Activated naive CD4-positive, alpha-beta T cell treated with anti-CD3 and anti-CD28 coated beads for 36 hours (primary cell): ENCODE measurements at places on chromosomes 5 and 9. TPM values are rescaled to one million over a fixed set of nuclear protein-coding genes. Genes with fewer than 3 reads are reported as not detected.

DAB2IP gene
- 0.35 TPM for total RNA-seq

SPINK13 gene
- not detected for total RNA-seq

GHR gene
- not detected for total RNA-seq

AMBP gene
- not detected for total RNA-seq

SYNPO gene
- 0.14 TPM for total RNA-seq

BNC2 gene
- total RNA-seq: not detected

RNF180 gene
- total RNA-seq: not detected

REXO4 gene
- 22.5 TPM for total RNA-seq

DNA sequence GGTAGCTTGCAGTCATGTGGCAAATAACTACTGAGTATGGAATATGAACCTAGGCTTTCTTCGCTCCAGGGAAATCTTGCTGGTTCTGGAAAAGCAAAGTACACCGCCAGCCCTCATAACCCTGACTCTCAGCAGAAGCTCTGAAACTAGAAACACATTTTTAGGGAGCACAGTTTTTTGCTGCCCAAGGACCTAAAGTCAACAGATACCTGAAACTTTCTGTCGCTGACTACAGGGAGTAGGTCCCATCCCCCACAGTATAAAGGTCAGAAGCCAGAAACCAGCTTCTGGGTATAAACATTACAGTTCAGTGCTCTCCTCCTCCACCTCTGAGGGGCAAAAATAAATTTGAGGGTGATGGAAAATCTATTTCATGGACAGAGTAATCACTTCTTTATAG lies 3.0 kb downstream of the ATOX1 start:
- H3K4me1 ChIP-seq: peaks cover 36% of the 10 kb centered on the region
- no peak overlapping the region for H3K4me3 ChIP-seq
- H3K36me3 ChIP-seq: peaks cover 8% of the 10 kb centered on the region
- DNase-seq: no peak
- H3K27ac ChIP-seq: no peak overlapping the region
- no peaks in the 10 kb centered on the region for H3K27me3 ChIP-seq

GRCh38 chr9:127493592-127494303 lies 42.4 kb downstream of the LRSAM1 start:
- no peaks in the 10 kb centered on the region for H3K4me1 ChIP-seq
- H3K27me3 ChIP-seq: no peaks in the 10 kb centered on the region
- H3K4me3 ChIP-seq: no peak overlapping the region
- H3K27ac ChIP-seq: no peak overlapping the region
- peaks cover 5% of the 10 kb centered on the region for H3K36me3 ChIP-seq
- DNase-seq: no peak

- H3K4me1 ChIP-seq: no peaks in the 10 kb centered on the region
- no peak for DNase-seq
- no peak overlapping the region for H3K4me3 ChIP-seq
- H3K27me3 ChIP-seq: peaks cover 13% of the 10 kb centered on the region
- no peak overlapping the region for H3K27ac ChIP-seq
Measured at GRCh38 chr9:14793389-14793788, 70.9 kb upstream of the CER1 start.

- no peaks in the 10 kb centered on the region for H3K4me1 ChIP-seq
- H3K27ac ChIP-seq: no peak overlapping the region
- H3K4me3 ChIP-seq: no peak overlapping the region
Measured at GRCh38 chr9:109273869-109274268, 47.0 kb downstream of the EPB41L4B start.

- H3K27me3 ChIP-seq: peaks cover 2% of the 10 kb centered on the region
- no peaks in the 10 kb centered on the region for H3K36me3 ChIP-seq
- DNase-seq: no peak
- no peak overlapping the region for H3K4me3 ChIP-seq
- H3K27ac ChIP-seq: no peak overlapping the region
Measured at GRCh38 chr9:13992138-13993088, 321.5 kb downstream of the NFIB start.

GRCh38 chr5:19411936-19412335 lies 576.1 kb downstream of the CDH18 start:
- no peaks in the 10 kb centered on the region for H3K4me1 ChIP-seq
- DNase-seq: no peak
- no peak overlapping the region for H3K27ac ChIP-seq
- no peak overlapping the region for H3K4me3 ChIP-seq

DNA sequence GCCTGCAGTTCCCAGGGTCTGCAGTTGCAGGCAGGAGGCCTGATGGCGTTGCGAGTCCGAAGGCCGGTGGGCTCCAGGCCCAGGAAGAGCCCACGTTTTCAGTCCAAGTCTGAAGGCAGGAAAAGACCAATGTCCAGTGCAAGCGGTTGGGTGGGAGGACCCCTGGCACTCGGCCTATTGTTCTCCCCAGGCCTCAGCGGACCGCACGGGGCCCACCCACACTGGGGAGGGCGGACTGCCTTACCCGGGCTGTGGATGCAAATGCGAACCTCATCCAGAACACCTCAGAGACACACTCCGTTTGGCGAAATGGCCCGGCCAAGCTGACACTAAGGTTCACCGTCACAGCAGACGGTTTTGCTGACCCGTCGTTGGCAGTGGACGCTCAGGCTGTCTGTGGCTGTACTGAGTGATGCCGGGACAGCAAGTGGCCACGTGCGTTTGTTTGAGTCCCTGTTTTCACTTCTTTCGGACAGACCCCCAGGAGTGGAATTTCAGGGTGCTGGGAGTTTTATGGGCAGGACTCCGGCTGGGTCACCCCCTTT lies 10.2 kb upstream of the SEC16A start:
- H3K4me1 ChIP-seq: no peaks in the 10 kb centered on the region
- no peak for DNase-seq
- no peak overlapping the region for H3K27ac ChIP-seq
- H3K36me3 ChIP-seq: peaks cover 3% of the 10 kb centered on the region
- H3K27me3 ChIP-seq: no peaks in the 10 kb centered on the region
- no peak overlapping the region for H3K4me3 ChIP-seq

DNA sequence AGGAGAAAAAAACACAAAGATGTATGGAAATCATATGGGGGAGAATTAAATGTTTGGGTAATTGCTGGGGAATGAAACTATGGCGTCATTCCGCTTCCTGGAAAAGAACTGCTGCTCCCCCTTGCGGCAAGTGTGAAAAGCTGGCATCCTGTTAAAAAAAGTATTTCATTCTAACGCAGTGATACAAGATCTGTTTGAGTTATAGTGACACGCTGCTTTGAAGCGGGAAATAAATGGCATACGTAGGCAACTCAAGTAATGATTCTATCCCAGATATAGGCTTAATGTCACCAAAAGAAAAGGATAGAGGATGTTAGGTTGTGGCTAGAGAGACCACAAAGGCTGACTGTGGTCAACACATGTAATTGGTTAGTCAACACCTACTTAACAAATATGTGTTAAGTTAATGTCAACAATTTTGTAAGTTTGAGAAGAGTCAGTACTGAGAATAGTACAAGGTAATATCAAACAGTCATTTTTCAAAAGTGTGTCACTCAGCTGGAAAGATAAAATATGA lies 70.2 kb upstream of the ALDH1A1 start:
- no peaks in the 10 kb centered on the region for H3K36me3 ChIP-seq
- H3K4me3 ChIP-seq: no peak overlapping the region
- H3K4me1 ChIP-seq: peaks cover 6% of the 10 kb centered on the region
- peak; percentile 68 for DNase-seq

DNA sequence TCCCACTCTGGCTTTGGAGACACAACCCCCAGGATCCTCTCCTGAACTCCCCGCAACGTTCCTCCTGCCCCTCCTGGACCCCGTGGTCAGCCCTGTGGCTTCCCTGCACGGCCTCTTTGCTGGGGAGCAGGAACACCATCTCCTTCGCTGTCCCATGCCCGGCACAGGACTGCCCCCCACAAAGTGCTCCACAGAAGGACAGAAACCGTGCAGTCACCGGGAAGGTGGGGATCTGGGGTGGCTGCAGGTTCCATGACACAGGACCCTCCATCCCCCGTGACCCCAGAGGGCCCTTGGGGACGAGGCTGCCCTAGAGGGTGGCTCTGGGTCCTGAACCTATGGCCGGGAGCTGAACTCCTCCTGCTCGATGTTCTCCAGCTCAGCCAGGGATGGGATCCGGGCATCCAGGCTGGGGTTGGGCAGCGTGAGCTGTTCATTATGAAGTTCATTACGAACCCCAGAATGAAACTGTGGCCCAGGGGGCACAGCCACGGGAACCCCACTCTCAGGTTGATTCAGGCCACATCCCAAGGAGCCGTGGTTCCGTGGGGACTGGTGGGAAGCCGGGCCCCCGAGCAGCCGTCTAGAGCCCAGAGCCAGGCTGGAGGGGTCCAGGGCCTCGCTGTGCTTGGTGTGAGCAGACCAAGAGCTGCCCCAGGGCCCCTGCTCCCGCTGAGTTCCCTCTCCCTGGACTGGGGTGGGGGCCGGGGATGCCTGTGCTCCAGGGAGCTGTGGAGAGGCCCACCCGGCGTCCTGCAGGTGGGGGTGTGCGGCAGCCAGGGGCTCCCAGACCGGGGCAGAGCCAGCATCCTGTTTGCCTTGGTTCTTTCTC lies 684 bp upstream of the SLC6A19 start:
- no peaks in the 10 kb centered on the region for H3K36me3 ChIP-seq
- DNase-seq: no peak
- peaks cover 2% of the 10 kb centered on the region for H3K27me3 ChIP-seq

DNA sequence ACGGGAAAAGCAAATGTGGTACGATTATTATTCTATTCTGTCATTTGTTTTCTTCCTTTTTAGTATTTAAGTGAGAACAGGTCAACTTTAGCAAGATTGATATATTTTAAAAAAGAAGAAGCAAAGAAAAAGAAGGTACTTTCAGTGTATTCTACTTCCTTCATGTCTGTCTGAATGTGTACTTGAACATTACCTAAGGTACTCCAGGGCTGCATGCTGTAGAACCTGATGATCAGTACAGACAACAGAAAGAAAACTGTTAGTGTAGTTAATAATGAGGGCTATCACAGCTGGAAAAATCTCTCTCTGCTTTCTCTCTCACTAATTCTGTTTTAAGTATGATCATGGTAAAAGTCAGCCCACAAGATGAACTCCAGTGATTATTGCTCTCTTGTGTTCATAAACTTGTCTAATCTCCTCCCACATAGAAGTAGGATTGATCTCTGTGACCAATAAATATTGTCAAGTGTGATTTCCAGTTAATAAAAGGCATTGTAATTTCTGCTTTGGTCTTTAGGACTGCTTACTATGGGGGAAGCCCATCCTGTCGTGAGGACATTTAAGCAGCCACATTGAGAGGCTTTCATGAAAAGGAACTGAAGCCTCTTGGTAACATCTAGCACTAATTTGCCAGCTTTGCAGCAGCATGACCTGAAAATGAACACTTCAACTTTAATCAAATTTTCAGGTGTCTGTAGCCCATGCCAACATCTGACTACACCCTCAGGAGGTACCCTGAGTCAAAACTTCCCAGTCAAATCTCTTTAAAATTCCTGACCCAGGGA lies 864.0 kb upstream of the ACO1 start:
- no peak for DNase-seq
- H3K36me3 ChIP-seq: peaks cover 4% of the 10 kb centered on the region
- H3K4me1 ChIP-seq: peaks cover 13% of the 10 kb centered on the region
- no peak overlapping the region for H3K4me3 ChIP-seq

DNA sequence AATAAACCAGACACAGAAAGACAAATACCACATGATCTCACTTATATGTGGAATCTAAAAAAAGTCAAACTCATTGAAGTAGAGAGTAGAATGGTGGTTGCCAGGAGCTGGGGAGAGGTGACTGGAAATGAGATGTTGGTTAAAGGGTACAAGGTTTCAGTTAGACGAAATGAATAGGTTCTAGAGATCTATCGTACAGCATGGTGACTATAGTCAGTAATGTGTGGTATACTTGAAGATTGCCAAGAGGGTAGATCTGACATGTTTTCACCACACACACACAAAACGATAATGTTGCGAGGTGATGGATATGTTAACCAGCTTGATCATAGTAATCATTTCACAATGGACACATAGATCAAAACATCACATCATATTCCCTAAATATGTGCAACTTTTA lies 46.4 kb downstream of the FGF1 start:
- no peak overlapping the region for H3K4me3 ChIP-seq
- H3K27me3 ChIP-seq: peaks cover 3% of the 10 kb centered on the region
- no peaks in the 10 kb centered on the region for H3K36me3 ChIP-seq
- H3K4me1 ChIP-seq: no peaks in the 10 kb centered on the region

- no peak overlapping the region for H3K4me3 ChIP-seq
- H3K36me3 ChIP-seq: peaks cover 2% of the 10 kb centered on the region
- peaks cover 47% of the 10 kb centered on the region for H3K4me1 ChIP-seq
- DNase-seq: no peak
- no peaks in the 10 kb centered on the region for H3K27me3 ChIP-seq
Measured at GRCh38 chr5:137736496-137736895, 607 bp upstream of the KLHL3 start.

DNA sequence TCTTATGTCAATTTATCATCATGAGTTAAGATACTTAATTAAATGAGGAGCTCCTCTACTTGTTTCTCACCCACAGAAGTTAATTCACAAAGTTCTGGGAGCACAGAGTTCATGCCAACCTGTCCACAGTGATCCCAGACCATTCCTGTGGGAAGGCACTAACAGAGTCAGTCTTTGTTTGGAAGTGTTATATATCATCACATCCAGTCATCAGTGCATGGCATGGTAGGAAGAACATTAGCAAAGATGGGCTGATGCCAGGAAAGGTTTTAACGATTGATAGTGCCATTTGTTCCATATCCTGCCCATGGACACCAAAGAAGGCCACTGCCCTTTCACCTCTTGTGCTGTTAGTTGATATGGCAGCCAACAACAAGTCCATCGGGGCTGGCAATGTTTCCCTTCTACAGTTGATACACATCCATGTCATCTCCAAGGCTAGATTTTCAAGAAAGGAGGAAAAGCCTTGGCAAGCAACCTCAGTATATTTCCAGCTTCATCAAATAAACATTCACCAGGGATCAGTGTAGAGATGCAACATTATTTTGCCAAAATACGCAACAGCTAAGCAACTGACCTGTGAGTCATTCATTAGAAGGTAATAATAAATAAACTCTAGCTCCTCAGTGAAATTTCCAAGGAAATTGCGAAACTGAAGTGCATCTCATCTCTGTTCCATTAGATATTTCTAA lies 169.6 kb downstream of the RORB start:
- no peak overlapping the region for H3K4me3 ChIP-seq
- H3K36me3 ChIP-seq: no peaks in the 10 kb centered on the region
- no peak for DNase-seq
- peaks cover 5% of the 10 kb centered on the region for H3K27me3 ChIP-seq
- H3K4me1 ChIP-seq: no peaks in the 10 kb centered on the region
- no peak overlapping the region for H3K27ac ChIP-seq

DNA sequence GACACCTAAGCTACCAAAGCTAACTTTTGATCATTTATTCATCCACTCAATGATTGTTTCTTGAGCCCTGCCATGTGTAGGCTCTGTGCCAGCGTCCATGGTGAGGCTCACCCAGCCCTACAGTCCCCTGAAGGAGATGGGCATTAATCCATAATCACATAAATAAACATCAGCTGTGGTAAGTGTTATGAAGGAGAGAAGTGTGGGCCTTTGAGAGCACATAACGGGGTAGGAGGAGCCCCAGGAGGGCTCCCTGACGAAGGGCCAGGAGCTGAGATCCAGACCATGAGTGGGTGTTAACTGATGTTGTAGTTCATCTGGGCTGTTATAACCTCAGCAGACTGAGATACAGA lies 53.9 kb upstream of the AFAP1L1 start:
- no peaks in the 10 kb centered on the region for H3K4me1 ChIP-seq
- no peaks in the 10 kb centered on the region for H3K36me3 ChIP-seq
- no peaks in the 10 kb centered on the region for H3K27me3 ChIP-seq
